ENCODE measurements at places on chromosomes 4 and X. TPM values are rescaled to one million over a fixed set of nuclear protein-coding genes. Genes with fewer than 3 reads are reported as not detected.

The C1QTNF7 gene
- total RNA-seq, result 1.9 TPM

- DNase-seq, result no peak
Measured at GRCh38 chr4:169014586-169014985, 4.5 kb upstream of the CBR4 start.

- DNase-seq, result no peak
Measured at GRCh38 chr4:143559757-143560147, 46.2 kb downstream of the SMARCA5 start.

DNA sequence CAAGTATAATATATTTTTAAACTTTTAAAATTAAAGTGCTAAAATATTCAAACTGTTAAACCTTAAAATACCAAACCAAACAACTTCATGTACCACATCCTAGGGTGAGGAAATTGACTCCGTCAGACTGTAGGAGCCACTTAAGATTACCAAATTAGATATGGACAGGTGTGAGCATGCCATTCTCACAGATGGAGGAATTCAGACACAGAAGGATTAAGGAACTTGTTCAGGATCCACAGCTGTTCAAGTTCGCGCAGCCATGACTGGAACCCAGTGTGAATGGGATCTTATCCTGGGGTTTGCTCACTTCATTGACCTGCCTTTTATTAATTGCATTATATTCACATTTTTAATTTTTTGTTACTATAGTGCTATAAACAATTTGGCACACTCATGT is 224.9 kb upstream of the PCDH7 start:
- DNase-seq, result no peak

DNA sequence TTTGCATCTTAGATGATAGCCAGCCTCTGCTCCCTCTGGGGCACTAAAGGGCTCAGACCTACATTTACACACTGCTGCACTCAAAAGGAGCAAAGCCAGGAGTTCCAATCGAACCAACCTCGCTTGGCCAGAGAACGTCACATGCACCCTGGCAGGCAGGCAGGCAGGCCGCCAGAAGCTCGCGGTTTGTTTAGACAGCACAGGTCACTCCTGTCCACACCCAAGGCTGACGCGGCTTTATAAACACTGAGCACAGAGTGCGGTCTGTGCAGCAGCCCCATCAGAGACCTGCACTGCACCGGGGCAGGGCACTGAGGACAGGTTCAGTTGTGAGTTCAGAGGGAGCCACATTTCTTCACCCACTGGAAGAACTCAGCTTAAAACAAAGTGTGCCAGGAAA is 143.9 kb downstream of the BCOR start:
- DNase-seq, result peak; percentile 86

DNA sequence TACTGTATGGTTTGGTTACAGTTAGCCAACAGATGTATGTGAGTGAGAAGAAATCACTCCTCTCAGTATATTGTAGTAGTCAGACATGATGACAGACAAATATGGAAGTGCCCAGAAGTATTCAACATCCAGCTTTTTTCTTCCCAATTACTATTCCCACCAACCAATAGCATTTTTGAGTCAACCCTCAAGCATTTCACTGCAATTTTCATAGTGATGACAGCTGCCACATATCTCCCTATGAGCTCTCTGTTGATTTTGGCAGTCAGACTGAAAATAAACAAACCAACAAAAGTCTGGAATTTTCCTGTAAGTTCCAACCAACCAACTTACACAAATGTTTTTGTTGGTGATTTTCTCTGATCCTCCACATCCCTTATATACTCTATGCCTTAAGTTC is 8.2 kb upstream of the TRAM1L1 start:
- DNase-seq, result no peak

DNA sequence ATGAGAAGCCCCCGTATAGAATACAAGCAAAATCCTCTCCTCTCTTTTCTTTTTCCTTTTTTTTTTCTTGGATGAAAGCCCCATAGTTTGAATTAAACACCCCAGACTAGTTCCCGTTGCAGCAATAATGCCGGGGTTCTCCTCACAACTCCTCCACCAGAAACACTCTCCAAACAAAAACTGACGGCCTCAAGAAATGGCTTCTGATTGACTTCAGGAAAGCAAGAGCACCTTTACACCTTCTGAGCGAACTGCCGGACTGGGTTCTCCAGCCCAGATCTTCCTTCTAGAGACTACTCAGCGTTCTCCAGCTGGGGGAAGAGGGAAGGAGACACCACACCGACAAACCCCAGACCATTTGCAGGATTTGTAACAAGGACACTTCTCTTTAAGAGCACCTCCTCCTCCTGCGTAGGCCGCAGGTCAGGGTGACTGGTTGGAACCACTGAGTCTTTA is 4.0 kb downstream of the HAND2 start:
- DNase-seq, result no peak

GRCh38 chr4:7487502-7487901 is 52.8 kb upstream of the PSAPL1 start:
- no peak for DNase-seq

DNA sequence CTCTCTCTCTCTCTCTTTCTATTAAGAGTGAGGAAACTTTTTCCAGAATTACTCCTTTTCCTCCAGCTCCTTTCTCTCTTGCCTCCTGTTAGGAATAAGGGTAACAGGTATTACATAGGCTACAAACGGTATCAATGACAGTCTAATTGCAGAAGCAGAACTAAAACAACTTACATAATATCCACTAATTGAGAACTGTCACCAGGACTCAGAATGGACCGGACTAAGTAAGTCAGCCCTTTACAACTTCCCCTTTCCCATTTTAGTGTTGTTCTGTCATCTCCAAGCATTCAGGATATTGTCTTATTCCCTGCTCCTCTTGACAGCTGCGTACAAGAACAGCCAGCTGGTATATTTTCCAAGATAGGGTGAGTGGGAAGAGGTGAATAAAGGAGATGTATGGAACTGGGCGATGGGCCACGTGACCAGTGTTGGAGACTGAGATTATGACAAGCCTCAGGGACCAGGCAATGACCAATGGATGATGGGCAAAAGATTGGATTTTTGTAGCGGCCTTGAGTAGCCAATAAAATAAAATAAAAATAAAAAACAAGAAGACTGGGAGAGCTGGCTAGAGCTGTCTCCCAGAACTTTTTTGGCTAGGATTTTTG is 2.3 kb upstream of the FNIP2 start:
- DNase-seq, result no peak

DNA sequence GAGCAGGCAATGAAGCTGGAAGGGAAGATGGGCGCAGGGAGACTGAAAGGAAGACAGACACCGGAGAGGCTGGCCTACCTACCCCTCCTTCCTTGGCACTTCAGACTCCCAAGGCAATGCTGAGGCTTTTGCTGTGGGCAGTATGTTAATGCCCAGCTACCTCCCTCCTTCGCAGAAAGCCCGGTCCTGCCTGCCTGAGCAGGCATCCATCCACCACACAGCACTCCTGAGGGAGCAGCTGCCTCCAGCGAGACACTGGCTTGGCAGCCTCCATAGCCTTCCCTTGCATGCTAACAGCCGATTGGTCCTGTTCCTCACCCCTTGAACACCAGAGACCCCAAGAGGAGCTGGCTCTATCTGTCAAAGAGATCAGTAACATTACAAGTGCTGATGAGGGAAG is 14.4 kb downstream of the GABRQ start:
- DNase-seq, result no peak

- no peak for DNase-seq
Measured at GRCh38 chrX:134735015-134735414, 76.7 kb upstream of the PLAC1 start.

Data from Right ventricle myocardium superior (tissue), 1 donor.